ENCODE measurements at places on chromosomes 16 and 17.

DNA sequence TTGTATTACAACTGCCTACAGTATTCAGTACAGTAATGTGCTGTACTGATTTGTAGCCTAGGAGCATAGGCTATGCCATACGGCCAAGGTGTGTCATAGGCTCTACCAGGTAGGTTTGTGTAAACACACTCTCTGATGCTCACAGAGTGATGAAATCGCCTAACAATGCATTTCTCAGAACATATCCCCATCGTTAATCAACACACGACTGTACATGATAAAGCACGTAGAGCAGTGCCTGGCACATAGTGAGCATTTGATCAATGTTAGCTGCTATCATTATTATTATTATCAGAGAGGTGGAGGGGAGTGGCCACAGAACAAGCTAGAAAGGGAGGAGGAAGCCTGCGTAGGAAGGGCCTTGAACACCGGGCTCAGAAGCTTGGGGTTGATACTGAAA, 81.1 kb upstream of the LHX1 start:
- DNase-seq, result no peak

DNA sequence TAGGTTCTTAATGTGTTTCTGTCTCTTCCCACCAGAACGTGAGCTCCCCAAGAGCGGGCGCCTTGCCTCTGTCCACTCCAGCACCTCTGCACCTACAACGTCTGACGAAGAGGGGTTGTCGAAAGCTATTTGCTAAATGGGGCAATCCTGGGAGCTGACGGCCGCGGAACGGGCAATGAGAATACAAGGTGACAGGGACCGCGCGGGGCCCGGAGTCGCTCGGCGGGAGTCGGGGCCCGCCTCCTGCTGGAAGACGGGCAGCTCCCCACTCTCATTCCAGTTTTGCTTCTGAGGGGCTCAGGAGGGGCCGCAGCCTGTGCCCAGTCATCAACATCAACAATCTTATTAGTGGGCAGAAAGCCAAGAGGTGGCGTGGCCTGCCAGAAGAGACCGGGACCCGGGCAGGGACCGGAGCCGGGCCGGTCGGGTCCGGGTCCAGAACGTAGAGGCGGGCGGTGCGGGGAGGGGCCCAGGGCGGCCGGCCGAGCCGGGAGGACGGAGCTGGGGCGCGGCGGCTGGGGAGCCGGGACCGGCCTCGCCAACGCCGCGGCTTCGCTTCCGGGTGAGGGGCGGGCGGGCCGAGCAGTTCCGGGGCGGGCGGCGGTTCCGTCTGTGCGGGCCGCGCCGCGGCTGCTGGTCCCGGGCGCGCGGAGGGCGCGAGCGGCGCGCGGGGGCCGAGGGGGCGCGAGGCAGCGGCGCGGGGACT, at the start of gene MOSMO:
Gene MOSMO, plus strand, starts transcription at position 603 of the 706 bp plus-strand sequence. CDS start 191 bp downstream, outside the sequence.
- DNase-seq, result peak; percentile 81

GRCh38 chr17:81403671-81404534, 8.6 kb downstream of the BAHCC1 start:
- DNase-seq, result no peak

GRCh38 chr16:75660726-75661302, 13.2 kb downstream of the TERF2IP start:
- no peak for DNase-seq

DNA sequence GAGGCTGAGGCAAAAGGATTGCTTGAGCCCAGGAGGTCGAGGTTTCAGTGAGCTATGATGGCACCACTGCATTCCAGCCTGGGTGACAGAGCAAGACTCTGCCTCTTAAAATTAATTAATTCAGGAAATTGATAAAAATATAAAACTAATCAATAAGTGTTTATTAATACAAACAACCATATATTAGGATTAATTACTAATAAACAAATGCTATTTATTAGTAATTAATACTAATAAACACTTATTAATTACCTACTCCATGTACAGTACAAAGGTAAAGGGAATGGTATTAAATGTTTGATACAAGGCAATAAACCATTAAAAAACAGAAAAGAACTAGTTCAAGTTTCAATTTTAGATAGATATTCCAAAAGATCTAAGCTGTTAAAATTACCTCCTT, 119.2 kb upstream of the C17orf78 start:
- no peak for DNase-seq

All from activated T-cell treated with anti-CD3 and anti-CD28 coated beads, Interleukin-2, amount 50 U/mL, for 48 hours (primary cell).